HFFc6 (cell line): ENCODE measurements at places on chromosomes 12 and 14.
A peak's percentile ranks its signal among the peaks of the same experiment; 100 is the strongest.

DNA sequence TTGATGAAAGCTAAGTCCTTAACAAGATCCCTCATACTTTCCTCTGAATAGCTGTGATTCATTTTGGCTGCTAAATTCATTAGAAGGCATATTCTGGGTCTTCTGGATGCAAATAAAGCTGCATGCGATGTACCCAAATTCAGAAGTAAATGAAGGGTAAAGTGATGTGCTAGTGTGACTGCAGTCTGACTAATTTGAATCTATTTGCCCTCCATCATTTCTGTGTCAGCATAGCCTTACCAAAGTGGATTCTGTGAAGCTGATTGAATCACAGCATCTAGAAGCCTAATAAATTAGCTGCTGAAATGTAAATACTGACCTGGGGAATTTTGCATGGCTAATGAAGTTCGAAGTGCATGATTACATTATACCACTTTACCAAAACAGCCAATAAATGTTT, 162.2 kb downstream of the TPH2 start:
- no peak for DNase-seq

- no peak for DNase-seq
Measured at GRCh38 chr12:31845613-31846322, 113.4 kb upstream of the RESF1 start.

- no peak for DNase-seq
Measured at GRCh38 chr12:49534731-49535278, 4.0 kb upstream of the KCNH3 start.

DNA sequence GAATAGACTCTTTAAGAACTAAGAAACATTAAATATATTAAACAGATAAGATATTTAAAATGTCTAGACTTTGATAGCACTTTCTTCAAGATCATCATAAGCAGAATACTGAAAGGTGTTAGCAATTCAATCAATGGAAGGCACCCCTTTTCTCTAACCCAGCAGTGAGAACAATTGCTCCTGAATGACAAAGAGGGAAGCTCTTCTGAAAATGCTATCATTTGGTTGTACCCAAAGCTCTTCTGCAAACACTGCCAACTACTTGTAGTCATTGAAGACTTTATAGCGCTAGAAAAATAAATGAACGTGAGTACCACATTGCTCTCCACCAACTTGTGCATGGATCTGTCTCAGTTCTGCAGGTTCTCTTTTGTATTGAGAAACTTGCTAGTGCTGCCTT, 62.2 kb upstream of the LMO3 start:
- DNase-seq: no peak

- no peak for DNase-seq
Measured at GRCh38 chr14:66432334-66432733, 53.8 kb upstream of the CCDC196 start.

DNA sequence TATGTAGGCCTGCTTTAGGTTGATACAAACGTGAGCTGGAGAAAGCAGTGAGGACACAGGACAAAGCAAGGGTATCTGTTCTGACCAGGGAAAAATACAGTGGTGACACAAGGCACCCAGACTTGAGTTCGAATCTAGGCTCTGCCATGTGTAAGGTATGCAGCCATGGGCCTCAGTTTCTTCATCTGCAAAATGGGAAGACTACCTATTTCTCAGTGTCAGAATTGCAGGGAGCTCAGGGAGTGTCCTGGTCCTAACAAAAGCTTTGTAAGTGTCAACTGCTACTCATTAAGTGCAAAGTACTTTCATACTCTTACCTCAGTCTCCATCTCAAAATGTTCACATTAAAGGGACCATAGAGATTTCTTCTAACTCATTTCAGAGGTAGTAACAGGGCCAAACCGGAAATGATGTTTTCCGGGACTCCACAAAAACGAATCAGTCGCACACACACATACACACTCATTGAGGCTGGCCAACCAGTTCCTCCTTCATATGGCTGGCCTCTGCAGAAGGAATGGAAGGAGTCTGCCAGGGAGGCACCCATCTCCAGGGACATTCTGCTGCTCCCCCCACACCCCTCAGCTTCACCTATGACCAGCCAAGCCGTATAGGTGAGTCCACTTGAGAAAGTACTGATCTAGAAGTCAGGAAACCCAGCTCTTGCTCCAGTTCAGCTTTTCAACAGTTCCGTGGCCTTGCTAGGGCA, 7.8 kb downstream of the CTDSP2 start:
- no peak for DNase-seq

GRCh38 chr12:116266168-116266601, 11.3 kb downstream of the MED13L start:
- peak; percentile 38 for DNase-seq

DNA sequence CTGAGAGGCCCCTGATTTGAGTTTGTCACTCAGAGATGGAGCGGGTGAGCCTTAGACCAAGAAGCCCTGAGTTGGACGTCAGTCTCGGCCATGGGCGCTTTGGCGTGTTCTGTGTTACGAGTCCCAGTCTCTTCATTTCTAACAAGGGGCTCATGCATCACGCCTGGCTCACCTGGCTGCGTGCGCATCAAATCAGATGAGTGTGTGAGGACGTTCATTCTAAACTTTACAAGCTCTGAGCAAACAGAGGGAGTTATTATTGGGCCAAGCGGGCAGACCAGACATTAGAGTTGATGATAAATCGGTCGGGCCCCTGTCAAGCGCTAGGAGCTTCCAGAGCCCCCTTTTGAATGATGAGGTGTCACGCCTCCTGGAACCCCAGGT, 117.2 kb downstream of the CALM1 start:
- no peak for DNase-seq

DNA sequence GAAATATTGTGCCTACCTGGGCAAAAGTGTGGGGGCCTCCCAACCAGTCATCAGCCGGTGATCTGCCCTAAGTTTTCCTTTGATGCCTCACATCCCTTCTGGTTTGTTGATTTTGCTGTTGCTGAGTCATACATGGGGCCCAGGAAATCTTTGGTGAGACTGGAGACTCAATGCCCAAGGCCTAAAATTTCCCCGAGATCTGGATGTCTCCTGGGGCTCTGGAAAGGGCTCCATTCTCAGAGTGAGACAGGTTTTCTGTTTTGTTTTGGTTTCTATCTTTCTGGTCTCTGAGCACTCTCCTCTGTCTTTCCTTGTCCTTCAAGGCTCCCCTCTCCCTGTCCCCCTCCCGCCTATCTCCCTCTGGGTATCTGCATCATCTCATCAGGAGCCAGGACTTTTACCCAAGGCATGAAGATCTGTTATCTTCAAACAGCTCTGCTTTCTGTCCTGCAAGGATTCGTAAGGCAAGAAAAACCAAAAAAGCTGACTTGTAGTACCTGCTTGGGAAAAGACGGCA, 152.8 kb upstream of the MAX start:
- peak; percentile 82 for DNase-seq

GRCh38 chr12:132444283-132444682, 45.7 kb upstream of the FBRSL1 start:
- DNase-seq: no peak

DNA sequence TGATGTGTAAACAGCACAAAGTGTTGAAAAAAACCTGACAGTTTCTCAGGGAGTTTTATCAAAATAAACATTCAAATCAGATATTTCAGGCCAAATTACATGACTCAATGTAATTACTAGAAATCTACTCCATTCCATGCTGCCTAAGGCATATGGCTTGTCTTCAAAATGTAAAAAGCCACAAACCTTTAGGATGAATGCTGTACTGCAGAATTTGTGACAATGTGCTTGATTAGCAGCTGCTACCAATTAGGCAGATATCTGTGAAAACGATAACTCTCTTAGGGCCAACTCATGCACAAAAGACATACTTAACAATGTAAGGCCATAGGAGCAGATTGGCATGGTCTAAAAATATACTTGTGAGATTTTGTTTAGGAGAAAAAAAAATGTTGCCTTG, 267.0 kb downstream of the DACT1 start:
- peak; percentile 30 for DNase-seq

- DNase-seq: peak; percentile 69
Measured at GRCh38 chr14:105363847-105364708, 34.3 kb upstream of the TEX22 start.

GRCh38 chr14:99735189-99736135, 51.4 kb downstream of the CYP46A1 start:
- no peak for DNase-seq

DNA sequence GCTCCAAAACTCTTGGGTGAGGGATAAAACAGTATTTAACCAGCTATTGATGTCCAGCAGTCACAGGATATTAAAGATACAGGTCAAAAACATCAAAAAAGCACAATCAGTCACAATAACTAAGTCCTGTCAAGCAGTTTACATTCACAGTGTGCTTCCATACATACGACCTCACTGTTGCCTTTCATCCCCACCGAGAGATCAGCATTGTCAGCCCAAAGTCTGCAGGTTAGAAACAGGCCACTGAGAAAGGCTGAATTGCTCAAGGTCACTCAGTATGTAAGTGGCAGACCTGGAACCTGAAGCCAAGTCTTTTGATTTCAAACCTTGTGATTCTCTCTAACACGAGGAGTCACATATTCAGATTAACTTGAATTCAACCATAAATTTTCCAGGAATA, 124.9 kb downstream of the GXYLT1 start:
- no peak for DNase-seq

DNA sequence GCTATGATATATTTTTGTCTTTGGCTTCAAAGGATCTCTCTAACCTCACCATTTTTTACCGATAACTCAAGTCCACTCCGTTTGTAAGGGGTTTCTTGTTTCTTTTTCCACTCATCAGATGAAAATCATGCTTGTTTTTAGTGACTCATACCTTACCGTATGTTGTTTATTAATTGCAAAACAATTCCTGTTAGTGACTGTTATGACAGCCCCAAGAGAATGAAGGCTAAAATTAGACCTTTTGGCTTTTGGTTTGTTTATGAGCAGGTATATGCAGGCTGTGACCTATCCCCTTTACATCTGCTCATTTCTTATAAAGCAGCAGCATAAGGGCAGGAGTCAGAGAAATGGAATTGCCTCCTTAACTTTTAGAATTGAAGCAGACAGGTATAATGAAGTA, 319.8 kb downstream of the CEP128 start:
- peak; percentile 61 for DNase-seq

DNA sequence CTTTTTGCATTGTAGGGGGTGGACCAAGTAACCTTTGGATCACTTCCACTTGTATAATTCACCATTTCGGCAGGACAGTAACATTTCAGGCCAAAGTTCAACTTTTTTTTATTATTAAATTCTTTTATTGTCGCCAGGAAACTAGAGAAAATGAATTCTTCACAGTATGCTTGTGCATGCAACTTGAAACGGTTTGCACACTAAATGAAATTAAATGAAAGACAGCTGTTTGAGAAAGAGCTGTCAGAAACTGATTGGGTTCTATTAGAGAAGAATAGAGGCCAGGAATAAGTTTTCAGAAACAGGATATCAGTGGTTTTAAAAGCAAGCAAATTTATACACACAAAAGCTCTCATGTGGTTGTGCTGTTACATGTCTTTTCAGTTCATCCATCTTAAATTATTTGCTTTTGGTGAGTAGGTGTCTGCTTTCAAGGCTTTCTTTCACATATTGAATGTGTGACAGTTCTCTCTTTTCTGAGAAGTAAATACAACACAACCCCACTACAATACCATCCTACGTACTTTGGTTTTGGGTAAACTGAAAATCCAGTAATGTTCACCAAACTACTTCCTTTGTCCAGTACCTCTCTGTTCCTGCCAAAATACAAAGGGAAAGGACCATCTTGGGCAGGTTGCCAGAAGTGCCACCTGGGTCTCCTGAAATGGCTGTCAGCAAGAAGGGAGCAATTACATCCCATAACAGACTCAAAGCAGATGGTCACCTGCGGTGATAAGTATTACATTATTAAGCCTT, 291.7 kb downstream of the RAD51B start:
- DNase-seq: no peak

- DNase-seq: no peak
Measured at GRCh38 chr14:105223260-105223659, 25.1 kb upstream of the BTBD6 start.

- DNase-seq: no peak
Measured at GRCh38 chr12:2654311-2654710, 140.5 kb upstream of the FKBP4 start.

DNA sequence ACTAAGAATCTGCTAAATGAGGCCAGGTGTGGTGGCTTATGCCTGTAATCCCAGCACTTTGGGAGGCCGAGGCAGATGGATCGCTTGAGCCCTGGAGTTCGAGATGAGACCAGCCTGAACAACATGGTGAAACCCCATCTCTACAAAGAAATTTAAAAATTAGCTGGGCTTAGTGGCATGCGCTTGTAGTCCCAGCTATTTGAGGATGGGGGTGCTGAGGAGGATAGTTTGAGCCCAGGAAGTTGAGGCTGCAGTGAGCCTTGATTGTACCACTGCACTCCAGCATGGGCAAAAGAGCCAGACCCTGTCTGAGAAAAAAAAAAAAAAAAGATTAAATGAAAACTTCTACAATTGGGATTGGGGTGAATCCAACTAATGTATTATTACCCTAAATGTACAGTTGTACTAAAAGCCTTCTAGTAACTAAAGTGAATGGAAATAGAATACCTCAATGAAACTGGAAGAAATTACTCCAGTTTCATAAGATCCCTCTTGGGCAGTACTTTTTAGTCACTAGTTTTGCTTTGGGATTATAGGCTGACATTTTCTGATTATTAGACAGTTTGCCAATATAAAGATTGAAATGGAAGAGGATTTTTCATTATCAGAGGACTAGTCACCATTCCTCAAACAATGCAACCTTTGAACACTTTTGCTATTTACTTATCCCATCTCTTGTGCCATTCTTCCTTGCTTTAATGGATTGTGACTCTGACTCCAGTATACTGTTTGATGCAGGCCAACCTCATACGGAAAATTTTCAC, 14.3 kb downstream of the COCH start:
- DNase-seq: no peak

DNA sequence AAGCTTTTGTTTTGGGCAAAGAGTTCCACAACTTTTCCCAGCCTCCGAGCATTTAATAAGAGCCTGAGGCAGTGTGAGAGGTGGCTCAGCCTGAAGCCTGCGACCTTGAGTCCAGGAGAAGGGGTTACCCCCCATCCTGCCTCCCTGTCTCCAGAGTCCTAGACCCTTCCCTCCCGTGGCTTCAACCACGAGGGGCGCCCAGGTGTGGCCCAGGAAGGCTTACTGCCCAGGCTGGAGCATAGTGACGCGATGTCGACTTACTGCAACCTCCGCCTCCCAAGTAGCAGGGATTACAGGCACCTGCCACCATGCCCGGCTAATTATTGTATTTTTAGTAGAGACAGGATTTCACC, 641 bp downstream of the LRRC43 start:
- no peak for DNase-seq

GRCh38 chr12:93016752-93017350, 87.8 kb upstream of the EEA1 start:
- no peak for DNase-seq
